ENCODE measurements at places on chromosomes 1 and 21. TPM values are rescaled to one million over a fixed set of nuclear protein-coding genes. Genes with fewer than 3 reads are reported as not detected.

- DNase-seq: no peak
Observed at GRCh38 chr1:16318555-16318954, 33.7 kb downstream of the FBXO42 start.

DNA sequence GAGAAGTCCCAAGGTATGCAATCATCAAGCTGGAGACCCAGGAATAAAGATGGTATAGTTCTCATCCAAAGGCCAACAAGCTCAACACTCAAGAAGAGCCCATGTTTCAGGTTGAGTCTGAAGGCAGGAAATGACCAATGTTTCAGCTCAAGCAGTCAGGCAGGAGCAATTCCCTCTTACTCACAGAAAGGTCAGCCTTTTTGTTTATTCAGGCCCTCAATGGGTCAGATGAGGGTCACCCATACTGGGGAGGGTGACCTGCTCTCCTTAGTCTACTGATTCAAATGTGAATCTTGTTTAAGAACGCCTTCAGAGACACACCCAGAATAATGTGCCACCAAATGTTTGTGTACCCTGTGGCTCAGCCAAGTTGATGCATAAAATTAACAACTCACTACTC, 262.4 kb downstream of the USP25 start:
- DNase-seq: no peak

GRCh38 chr1:93768380-93768863, 86.8 kb upstream of the BCAR3 start:
- DNase-seq: no peak

The BACE2 gene
- total RNA-seq: 31.3 TPM

The CRYBG2 gene
- 10.9 TPM for total RNA-seq

- no peak for DNase-seq
Observed at GRCh38 chr1:53011175-53011574, 50.8 kb upstream of the PODN start.

GRCh38 chr1:234922987-234923386, 205.7 kb downstream of the TOMM20 start:
- DNase-seq: no peak

The WNT3A gene
- total RNA-seq: not detected

- DNase-seq: no peak
Observed at GRCh38 chr1:184945678-184946412, 28.5 kb downstream of the NIBAN1 start.

The ADCY10 gene
- total RNA-seq: 0.47 TPM

GRCh38 chr1:203932556-203932955, 71.2 kb downstream of the SNRPE start:
- no peak for DNase-seq

- DNase-seq: no peak
Observed at GRCh38 chr1:19877821-19878636, 4.2 kb upstream of the OTUD3 start.

DNA sequence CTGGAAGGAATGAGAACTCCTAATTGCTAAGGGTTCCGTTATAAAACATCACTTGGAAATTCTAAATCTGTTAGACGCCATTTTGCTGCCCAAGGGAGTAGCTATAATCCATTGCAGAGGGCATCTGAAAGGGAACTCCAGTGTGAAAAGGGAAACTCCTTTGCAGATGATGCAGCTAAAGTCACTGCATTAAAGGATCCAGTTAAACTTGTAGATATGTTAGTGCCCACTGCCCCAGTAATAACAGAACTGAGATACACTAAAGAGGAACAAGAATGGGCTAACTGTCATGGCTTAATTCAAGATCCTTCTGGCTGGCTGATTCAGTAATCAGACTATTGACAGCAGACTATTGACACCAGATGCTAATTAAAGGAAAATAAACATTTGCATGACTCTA, 81.8 kb upstream of the KIAA0040 start:
- no peak for DNase-seq

- DNase-seq: peak; percentile 65
Observed at GRCh38 chr21:38219049-38219628, 37.7 kb upstream of the KCNJ15 start.

GRCh38 chr1:12157366-12158231, 9.2 kb upstream of the TNFRSF1B start:
- DNase-seq: no peak

DNA sequence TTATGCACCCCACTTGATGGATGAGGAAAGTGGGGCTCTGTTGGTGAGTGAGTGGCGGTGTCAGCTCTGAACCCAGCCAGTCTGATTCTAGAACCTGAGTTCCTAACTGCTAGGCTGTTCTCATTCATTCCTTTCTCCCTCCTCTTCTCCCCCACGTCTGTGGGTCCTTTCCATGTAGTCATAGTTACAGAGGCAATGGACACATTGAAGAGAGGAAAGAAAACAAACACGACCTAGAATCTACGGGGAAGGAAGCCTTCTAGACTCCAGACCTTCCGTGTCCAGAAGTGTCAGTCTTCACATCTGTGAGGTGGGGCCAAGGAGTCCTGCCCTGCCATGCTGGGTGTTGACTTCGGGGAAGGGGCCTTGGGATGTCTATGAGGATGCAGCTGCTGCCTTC, 115.8 kb upstream of the WNT4 start:
- no peak for DNase-seq

GRCh38 chr1:40337443-40337842, 20.4 kb upstream of the COL9A2 start:
- DNase-seq: no peak

The CHD5 gene
- 4.9 TPM for total RNA-seq

DNA sequence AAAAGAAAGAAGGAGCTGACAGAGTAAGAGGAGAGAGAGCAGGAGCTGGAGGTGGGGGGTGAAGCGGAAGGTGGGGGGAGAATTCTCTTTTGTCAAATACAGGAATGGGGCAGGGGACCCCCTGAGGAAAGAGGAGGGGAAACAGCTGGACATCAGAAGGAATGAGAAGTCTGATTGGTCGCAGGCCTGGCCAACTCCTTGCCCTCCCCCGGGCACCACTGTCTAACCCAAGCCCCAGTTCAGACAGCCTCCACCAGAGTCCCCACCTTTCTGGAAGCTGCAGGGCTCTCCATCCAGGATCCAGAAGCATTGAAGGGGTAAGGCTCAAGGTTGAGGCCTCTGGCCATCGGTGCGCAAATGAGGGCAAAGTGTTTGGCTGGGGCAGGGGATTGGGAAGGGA, at the start of gene OPTC:
OPTC (plus strand) TSS at position 253 of the 400 bp plus-strand sequence. CDS start 1,853 bp downstream, outside the sequence.
- DNase-seq: no peak

DNA sequence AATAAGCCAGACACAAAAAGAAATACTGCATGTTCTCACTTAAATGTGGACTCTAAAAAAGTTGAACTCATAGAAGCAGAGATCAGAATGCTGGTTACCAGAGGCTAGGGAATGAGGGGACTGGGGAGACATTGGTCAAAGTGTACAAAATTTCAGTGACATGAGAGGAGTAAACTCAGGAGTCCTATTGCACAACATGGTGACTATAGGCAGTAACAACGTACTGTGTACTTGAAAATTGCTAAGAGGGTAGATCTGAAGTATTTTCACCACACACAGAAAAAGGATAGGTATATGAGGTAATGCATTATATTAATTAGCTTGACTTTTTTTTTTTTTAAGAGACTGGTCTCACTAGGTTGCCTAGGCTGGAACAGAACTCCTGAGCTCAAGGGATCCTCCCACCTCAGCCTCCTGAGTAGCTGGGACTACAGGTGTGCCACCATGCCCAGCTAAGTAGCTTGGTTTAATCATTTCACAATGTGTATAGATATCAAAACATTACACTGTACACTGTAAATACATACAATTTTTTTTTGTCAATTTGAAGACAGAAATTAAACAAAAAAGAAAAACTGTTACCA, 7.4 kb downstream of the ZNF496 start:
- DNase-seq: no peak

GRCh38 chr1:116164150-116164549, 53.0 kb downstream of the MAB21L3 start:
- no peak for DNase-seq
